CD4-positive, alpha-beta T cell treated with Interleukin-6 at 100 ng/mL for 8 hours (primary cell): ENCODE measurements at places on chromosomes 16 and 17.

DNA sequence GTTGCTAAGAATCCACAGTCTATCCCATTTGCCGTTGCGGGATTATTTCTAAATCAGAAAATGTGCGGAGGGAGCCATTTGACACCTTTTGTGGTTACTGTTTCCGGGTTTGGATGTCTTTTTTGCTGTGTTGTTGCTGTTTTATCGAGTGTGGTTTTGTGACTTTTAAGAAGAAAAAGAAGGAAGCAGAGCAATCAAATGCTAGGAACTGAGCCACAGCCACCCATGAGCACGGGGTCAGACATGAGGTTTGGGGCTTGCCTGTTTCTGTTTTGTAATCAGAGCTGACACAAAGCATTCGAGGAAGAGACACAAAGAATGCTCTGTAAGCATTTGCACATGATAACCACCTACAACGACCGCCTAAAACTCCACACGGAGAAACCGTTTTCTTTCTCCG is 53.1 kb upstream of the CHMP6 start:
- DNase-seq: peak; percentile 55

GRCh38 chr16:8630255-8630953 is 8.9 kb downstream of the METTL22 start:
- no peak for DNase-seq

GRCh38 chr17:39979893-39980350 is 685 bp upstream of the PSMD3 start:
- DNase-seq: no peak

DNA sequence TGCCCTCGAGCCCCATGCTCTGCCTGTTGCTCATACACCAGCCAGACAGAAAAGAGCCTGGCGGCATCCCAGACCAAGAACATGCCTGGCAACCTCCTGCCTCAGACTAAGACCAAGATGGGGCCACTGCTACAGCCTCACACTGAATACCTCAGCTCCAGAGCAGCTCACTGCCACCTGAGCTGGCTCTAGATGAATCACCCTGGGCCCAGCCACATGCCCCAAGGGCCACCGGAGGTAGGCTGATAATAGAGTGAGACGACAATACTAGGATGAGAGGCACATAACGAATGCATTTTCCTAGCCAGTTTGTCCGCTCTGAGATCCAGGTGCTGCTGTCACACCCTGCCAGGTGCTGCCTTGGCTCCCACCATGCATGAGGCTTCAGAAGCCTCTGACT is 13.0 kb downstream of the PIP4K2B start:
- no peak for DNase-seq

DNA sequence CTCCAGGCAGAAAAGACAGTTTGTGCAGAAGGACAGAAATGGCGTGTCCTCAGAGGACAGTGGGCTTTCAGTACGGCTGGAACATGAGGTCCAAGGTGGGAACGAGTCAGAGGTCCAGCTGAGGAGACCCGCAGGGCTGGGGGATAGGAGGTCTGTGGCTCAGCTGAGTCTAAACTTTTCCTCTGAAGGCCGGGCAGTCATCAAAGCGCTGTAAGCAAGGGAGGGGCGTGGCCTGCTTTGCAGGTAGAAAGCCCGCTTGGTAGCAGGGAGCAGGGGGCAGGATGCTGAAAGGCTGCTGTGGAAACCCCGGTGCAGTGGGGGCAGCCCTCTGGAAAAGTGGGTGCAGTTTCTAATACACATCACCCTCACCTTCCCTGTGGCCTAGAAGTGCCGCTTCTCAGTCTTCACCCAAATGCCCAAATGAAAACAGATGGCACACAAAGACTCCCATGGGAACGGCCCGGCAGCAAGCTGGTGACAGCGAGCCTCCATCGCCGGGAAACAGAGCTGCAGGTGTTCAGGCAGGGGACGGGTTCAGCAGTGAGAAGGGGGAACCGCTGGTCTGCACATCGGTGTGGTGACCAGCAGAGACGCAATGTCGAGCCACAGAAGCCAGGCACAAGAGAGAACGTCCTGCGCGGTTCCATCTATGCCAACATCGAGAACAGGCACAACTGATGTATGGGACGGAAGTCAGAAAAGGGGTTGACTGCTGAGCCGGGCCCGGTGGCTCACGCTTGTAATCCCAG is 12.2 kb upstream of the OSGIN1 start:
- no peak for DNase-seq
